ENCODE measurements at places on chromosomes 16 and 17.

GRCh38 chr17:17494870-17495535 lies 1.2 kb downstream of the RASD1 start:
- DNase-seq = no peak

DNA sequence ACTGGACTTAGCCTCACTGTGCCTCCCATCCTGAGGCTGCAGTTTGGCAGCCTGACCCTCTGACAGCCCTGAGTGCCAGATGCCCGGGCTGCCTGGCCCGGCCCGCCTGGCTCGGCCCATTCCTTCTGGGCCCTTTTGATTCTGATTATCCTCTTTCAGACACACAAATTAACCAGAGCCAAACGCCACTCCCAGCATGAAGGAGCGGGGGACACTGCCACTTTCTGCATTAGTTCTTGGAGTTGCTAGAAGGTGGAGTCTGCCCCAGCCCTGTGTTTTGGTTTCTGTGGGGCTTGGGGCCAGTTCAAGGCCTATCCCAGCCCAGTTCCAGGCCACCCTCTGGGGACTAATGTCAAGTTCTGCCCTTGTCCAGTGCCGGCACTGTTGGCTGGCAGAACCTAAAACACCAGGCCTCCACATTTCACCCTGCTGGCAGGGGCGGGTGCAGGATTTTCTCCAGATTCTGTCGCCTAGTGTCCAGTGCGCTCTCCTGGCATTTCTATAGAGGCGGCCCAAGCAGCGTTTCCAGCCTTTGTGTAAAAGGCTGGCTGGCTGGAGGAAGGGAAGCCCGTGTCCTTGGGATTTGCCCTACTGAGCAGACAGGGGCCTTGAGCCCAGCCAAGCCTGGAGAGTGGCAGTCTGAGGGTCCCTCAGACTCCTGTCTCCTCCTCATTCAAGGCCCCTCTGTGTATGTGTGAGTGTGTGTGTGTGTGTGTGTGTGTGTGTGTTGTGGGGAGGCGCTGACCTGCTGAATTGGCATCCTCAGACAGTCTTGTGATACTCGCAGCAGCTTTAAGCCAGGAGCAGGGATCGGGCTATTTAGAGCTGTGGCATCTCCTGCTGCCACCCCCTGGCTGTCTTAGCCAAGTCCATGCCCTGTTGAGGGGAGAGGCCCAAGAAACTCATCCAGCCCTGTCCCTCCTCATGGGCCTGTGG lies 21.4 kb downstream of the PLCD3 start:
- no peak for DNase-seq

GRCh38 chr16:58497935-58498334 lies 2.0 kb upstream of the NDRG4 start:
- DNase-seq = no peak

GRCh38 chr17:40479754-40480480 lies 21.5 kb downstream of the TNS4 start:
- DNase-seq = no peak

- no peak for DNase-seq
Observed at GRCh38 chr16:77304877-77305276, 105.7 kb downstream of the SYCE1L start.

- peak; percentile 84 for DNase-seq
Observed at GRCh38 chr17:70074236-70074830, 692 bp upstream of the KCNJ16 start.

GRCh38 chr16:47196457-47196856 lies 52.7 kb upstream of the NETO2 start:
- no peak for DNase-seq

DNA sequence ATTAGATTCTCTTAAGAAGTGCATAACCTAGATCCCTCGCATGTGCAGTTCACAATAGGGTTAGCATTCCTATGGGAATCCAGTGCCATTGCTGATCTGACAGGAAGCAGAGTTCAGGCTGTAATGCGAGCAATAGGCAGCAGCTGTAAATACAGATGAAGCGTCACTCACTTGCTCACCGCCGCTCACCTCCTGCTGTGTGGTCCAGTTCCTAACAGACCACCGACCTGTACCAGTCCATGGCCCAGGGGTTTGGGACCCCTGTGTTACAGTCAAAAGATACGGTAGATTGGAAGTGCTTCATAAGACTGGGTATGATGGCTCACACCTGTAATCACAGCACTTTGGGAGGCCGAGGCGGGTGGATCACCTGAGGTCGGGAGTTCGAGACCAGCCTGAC lies 2.8 kb downstream of the STAT5A start:
- no peak for DNase-seq

DNA sequence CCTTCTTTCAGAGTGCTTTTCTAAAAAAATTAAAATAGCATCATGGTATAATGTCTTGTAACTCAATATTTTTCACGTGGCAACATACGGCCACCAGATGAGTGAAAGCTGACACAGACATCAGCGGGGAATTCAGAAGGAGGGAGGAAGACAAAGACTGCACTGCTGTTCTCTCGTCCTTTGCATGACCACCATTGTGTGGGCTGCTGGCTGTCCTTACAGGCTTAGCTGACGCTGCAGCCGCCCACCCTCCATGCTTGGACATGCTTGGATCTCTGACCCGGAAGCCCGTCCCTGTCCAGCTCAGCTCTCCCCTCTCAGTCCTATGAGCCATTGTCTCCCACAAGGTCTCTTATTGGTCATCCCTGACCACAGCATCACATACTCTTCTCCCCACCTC lies 11.4 kb upstream of the MLYCD start:
- no peak for DNase-seq

DNA sequence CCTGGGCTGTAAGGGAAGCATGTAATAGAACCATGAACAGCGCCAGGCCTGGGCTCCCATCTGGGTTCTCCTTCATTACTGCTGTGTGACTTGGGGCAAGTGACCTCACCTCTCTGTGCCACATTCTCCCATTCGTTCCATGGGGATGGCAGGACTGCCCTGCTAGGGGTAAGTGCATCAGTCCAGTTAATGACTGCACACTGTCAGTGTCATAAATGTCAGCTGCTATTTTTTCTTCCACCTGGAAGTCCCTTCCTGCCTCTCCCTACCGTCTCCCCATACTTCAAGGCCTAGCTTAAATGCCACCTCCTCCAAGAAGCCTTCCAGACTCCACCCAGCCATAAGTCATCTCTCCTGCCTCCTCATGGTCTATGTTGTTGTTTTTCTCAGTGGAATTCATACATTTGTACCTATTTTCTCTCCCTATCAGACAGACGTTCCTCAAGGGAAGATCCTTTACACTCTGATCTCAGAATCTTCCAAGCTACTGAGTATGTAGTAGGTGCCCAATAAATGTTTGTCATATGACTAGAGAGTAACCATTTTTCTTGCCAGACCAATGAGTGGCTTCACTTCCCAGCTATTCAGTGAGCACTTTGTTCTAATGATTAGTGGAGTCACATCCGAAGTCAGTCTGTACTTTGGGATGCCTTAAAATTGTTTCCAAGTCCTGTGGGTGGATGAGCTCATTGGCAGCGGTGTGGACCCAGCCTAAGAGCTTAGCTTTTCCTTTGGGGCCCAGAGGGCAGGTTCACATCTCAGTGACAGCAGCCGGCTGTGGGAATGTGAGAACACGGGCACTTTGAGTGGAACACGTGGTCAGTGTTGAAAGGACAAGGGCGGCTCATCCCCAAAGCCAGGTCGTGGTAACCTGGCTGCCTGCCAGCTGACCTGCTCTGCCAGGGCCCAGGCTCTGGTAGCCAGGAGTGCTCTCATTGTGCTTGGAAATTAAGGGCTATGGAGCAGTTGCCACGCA lies 147.5 kb upstream of the GSE1 start:
- no peak for DNase-seq

DNA sequence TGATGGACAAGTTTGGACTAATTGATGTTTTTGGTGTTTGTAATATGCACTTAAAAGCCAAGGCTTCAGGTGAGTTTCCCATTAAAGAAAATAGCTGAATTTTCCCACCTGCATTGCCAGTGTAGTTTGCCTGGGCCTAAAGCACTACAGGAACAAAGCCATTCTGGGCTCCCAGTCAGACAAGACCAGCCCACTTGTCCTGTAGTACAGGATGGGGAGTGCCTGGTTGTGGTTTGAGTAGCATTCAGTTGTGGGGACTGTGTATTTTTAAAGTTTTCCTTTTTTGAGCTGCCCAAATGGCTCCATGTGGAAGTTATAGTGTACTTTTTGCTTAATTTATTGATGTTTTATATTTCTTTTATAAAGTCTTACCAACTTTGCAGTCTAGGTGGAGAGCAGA lies 91.7 kb downstream of the TANGO6 start:
- DNase-seq = no peak

DNA sequence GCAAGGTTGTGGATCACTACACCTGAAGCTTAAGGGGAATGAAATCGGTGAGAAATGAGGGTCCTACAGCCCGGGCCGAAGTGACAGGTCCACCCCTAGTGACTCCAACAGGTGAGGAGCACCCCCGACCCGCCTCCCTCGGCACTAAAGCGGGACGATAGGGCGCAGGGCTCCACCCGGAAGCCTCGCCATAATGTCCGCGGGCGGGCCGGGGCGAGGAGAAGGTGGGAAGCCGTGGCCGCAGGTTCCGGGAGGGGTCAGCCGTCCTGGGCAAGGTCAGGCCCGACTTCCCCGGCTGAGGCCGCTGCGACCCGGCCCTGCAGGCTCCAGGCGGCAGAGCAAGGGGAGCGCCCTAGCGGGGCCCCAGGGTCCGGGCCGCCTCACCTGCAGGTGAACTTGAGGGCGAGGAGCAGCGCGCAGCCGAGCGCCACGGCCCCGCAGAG lies 543 bp downstream of the TXNDC11 start:
- no peak for DNase-seq

DNA sequence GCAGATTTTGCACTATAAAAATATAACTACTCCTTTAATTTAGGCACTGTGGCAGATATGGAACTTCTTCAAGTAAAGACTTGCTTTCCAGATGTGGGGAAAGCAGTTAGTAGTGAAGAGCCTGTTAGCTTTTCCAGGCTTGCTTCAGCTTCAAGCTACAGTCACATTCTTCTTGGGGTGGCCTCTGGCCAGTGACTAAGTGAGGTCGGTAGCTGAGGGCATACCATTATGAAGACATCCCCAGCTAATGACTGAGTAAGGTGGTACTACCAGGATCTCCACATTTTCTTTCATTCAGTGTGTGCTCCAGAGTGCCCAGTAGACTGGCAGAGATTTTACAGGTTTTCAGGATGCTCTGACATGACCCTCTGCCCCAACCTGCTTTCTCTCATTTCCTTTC lies 167.1 kb upstream of the KIF2B start:
- DNase-seq = peak; percentile 38

GRCh38 chr16:81123092-81123852 lies 27.1 kb upstream of the GCSH start:
- DNase-seq = no peak

GRCh38 chr16:50467943-50468748 lies 80.0 kb upstream of the NKD1 start:
- no peak for DNase-seq

DNA sequence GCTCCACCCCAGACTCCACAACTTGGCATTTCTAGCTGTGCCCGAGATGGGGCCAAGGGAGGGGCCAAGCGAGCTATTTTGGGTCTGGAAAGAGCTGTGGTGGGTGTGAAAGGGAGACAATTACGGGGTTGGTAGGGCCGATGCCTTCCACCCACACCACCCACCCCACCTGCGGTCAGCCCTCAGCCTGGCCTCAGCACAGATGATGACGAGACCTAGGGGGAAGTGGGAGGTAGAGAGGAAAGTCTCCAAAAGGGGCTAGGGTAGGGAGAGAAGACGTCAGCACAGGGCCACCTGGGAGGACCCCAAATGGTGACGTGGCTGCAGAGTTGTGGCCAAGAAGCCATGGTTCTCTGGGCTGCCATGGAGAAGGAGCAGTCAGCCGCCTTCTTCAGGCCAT lies 83.1 kb downstream of the SDK2 start:
- no peak for DNase-seq

GRCh38 chr16:27113341-27113841 lies 46.7 kb downstream of the C16orf82 start:
- no peak for DNase-seq

- DNase-seq = no peak
Observed at GRCh38 chr16:52843381-52843780, 209.3 kb downstream of the CHD9NB start.

- no peak for DNase-seq
Observed at GRCh38 chr16:25228372-25228771, 11.6 kb downstream of the AQP8 start.

DNA sequence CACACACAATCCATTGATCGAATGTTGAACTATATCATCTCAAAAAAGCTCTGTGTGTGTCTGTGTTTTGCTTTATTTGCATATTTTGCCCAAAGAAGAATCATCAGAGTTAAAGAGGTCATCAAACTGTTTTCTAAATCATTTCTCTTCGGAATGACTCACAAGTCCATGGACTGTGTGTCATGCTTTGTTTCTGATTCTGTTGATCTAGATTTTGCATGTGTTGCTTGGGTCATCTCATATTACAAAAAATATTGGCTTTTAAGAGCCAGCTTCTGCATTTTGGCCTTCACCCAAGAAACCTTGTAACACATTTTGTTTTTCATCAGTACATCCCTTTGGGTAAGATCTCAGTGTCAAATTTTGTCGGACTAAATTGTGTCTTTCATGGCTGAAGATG lies 471.2 kb upstream of the HSBP1 start:
- DNase-seq = no peak

DNA sequence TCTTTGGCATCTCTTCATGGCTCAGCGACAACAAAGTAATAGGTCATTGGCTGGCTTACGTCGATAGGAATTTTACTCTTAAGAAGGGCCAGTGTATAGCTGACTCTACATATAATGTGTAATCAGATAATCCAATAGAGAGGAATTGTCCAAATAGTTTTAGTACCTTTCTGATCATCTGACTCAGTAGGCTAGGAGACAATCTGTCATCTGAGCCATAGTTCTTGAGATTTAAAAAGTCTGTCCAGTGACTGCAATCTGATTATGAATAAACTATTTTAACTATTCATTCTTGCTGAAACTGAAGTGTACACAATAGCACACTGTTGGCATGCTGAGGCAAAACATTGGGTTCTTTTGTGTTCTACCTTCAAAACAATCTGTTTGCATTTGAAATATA lies 21.4 kb upstream of the NOL11 start:
- DNase-seq = no peak
